GM19239 (cell line): ENCODE measurements at places on chromosomes 5 and 9.

DNA sequence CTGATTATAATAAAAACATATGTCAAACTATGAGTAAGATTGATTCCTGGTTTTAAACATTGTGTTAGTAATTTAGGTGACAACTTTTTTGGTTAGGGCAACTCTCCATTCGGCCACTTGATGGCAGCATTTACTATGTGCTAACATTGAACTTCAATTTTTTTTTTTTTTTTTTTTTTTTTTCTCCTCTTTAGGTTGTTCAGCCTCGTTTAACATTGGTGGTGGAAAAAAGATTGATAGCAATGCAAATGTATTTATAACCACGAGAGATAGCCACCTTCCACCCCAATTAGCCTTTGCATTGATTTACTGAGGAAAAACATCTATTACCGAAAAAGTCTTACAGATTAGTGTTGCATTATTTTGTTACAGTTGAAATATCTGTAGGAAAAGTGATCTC lies 159.1 kb downstream of the CSNK1G3 start:
- DNase-seq: peak; percentile 6

- DNase-seq: no peak
These were observed 38.0 kb upstream of the CCDC152 start for GRCh38 chr5:42718591-42718990.

DNA sequence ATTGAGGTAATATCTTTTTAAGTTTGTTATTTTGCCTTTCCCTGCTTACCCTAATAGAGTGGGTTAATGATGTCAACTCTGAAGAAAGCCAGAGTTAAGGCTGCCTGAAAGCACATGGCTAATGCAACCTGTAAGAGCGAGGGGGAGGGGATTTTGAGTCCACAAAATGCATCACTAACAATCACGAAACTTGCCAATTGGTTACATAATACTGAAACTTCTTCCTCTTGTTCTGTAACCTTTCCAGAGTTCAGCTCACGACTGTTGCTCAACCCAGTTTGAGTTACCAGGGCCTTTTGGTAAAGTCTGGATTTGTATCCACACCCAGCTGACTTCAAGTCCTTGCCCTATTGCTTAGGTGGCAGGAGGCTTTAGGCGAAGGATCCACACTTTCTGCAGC lies 308.8 kb downstream of the EFNA5 start:
- DNase-seq: no peak

DNA sequence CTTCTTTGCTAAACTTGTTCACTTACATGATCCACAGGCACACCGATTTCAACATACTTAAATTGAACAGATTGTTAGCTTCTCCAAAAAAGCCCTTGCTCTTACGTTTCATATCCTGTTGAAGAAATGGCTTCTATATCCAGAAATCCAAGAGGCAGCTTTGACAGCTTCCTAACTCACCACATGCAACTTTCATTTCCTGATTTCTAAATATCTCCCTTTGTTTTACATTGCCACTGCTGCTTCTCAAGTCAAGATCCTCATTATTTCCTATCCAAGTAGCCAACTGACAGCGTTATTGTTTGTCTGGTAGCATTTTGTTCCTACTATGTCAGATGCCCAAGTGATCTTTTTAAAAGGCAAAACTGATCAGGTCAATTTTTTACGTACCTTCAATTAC lies 913.2 kb upstream of the TYRP1 start:
- DNase-seq: no peak

DNA sequence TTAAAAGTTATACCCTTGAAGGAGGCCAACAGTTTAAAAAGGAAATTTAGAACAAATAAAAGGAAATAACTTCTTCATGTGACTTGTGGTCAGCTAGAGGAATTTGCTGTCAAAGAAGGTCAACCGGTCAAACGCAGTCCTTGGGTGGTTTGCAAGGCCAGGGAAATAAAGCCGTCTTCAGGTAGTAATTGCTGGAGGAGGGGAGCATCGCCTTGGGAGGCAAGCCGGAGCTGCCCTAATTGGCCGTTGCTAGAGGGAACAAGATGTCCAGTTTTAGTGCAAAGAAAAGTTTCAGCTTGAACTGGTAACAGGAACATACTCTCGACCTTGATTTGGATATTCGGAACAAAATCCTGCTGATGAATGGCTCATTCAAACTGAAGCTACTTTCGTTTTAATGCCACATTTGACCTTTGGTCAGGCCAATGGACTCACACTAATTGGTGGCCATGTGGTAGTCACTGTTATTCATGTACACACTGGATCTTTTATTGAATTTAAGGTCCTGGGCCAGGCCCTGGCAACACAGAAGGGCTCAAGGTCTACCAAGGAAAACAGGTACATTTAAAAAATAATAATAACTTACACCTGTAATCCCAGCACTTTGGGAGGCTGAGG lies 47.0 kb upstream of the MYO10 start:
- DNase-seq: no peak

GRCh38 chr9:14585730-14586473 lies 107.3 kb downstream of the ZDHHC21 start:
- DNase-seq: peak; percentile 50

- no peak for DNase-seq
These were observed 201.6 kb downstream of the SEMA6A start for GRCh38 chr5:116372931-116373597.

DNA sequence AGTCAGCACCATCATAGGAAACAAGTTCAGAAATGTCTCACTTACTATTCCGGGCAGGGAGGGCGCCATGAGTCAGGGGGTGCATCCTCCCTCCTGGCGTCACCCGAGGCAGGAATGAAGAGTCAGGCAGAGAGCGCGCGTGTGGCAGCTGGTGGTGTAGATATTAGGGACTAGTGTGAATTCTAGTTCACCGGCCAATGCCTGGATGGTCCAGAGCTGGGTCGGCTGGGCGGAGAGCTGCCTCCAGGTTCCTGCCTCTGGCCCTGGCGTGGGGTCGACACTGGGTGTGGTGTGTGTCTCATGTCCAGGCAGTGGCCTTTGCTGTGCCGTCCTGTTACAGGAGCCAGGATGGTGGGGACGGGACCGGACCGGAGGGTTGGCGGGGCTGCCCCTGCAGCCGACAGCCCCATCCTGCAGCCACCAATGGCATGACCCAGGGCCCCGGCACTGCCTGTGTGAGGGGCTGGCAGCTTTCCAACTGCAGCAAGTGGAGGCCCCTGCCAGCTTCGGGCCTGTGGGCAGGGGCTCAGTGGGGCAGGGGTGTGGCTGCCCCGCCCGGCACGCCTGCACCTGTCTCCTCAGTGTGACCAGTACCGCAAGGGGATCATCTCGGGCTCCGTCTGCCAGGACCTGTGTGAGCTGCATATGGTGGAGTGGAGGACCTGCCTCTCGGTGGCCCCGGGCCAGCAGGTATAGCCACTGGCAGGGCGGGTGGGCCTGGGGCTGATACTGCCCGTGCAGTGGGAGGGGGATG lies 9.1 kb downstream of the DIPK1B start:
- DNase-seq: no peak

GRCh38 chr5:169554251-169554650 lies 29.3 kb upstream of the SPDL1 start:
- DNase-seq: no peak

- no peak for DNase-seq
These were observed 138.6 kb downstream of the ENTREP1 start for GRCh38 chr9:69463497-69464068.

DNA sequence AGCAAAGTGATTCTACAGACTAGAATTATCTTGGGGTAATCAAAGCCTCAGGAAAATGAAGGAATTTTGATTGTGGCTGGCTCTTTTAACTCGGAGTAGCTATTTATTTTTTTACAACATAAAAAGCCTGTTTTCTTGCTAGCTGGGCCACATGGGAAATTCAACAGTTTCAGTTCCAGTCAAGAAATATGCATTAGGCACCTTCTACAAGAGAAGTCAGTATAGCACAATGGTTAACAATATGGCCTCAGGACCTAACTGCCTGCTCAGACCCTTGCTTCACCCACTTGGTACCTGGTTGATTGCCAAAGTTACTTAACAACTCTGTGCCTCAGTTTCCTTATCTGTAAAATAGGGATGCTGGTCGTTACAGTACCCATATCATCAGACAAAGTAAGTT lies 586.2 kb downstream of the ZNF608 start:
- no peak for DNase-seq

DNA sequence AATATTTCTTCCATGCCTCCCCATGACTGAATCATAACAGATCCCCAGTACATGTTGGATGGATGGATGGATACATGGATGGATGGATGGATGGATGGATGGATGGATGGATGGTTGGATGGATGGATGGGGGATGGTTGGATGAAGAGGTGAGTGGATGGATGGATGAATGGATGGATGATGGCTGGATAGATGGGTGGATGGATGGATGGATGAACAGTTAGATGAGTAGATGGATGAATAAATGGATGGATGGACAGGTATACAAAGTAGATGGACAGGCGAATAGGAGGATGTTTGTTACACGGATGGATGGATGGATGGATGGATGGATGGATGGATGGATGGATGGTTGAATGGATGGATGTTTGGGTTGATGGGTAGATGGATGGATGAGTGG lies 120.0 kb upstream of the HAND1 start:
- no peak for DNase-seq

DNA sequence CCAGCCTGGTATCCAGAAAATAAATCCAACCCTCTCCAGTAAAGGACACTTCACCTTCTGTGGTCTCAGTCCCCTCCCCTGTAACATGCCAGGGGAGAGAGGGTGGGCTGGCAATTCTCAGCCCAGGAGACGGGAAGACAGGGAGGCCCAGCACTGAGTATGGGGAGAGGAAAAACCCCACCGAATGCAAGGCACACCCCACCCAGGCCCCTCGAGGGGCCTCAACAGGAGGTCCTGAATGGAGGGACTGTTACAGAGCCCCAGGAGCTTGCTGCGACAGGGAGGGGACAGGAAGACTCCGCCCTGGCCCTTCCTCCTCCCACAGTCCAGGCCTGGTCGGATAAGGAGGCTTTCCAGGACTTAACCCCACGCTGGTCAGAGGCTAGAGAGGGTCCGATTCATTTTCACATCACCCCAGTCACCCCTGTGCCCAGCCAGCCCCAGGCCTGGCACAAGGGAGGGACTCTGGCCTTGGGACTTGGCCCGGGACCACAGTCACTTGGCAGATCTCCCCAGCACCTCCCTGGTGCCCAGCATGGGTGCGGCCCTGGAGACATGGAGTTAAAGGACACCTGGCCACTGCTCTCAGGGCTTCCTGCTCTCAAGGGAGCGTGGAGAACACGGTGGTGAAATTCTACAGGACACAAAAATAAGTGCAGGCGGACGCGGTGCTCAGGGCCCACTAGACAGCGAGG lies 44.9 kb upstream of the STXBP1 start:
- no peak for DNase-seq

DNA sequence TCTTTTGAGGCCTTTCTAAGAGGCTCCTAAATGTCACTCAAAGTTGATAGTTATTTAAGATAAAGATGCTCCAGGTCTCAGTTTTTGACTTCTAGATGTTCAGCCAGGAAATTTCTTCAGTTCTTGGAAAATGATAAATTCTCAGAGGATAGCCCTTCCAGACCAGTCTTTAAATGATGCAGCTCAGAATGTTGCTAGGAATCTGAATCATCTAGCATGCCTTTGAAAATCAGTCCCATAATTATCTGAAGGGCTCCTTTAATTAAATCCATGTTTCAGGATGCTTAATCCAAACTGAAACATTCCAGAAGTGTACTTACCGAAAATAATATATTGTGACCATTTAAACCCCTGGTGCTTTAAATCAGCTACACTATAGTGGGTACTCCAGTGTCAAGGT lies 107.5 kb upstream of the FBN2 start:
- DNase-seq: no peak

DNA sequence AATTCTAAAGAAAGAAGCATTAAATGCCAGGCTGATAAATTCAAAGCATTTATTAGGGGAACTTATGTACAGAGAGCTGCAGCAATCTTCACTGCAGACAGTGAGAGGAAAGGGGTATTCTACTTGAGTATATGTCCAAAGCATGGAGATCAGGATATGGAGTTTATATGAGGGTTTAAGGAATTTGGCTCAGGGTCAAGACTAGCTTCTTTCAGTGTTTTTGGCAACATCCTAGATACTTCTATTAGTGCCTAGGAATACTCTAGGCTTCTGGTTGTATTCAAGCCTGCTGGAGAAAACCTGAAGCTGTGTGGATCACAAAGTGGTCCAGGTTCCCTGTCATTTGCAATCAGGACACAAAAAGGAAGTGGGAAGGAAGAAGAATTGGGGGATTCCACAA lies 194.6 kb downstream of the CETN3 start:
- DNase-seq: no peak

DNA sequence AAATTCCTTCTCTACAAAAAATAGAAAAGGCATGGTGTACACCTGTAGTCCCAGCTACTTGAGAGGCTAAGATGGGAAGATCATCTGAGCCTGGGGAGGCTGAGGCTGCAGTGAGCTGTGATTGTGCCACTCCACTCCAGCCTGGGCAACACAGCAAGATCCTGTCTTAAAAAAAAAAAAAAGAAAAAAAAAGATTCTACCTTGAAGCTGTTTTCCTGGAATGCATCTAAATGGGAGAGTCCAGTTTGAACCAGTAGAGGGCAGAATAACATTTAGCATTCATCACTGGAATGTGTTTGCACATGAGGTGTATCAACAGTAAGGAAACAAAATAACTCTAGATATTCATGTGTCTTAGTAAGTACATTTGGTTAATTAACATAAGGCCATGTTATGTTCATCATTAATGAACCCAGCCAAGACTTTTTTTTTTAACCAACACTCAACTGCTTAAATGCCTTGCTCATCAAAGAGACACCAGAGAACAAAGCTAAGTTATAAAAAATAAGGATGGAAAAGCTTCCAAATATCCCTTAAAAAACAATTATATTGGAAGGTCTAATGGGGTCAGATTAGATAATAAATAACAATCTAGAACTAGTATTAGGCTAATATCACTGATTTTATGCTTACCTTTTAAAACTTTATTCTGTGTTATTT lies 16.1 kb downstream of the IFNE start:
- DNase-seq: no peak

GRCh38 chr5:4716781-4717180 lies 423.3 kb upstream of the ADAMTS16 start:
- no peak for DNase-seq

- DNase-seq: no peak
These were observed 106.6 kb upstream of the DPYSL3 start for GRCh38 chr5:147616421-147616820.

- DNase-seq: no peak
These were observed 31.4 kb upstream of the ANKRD55 start for GRCh38 chr5:56264417-56265025.

GRCh38 chr9:86508208-86508903 lies 154.1 kb upstream of the TUT7 start:
- DNase-seq: no peak

DNA sequence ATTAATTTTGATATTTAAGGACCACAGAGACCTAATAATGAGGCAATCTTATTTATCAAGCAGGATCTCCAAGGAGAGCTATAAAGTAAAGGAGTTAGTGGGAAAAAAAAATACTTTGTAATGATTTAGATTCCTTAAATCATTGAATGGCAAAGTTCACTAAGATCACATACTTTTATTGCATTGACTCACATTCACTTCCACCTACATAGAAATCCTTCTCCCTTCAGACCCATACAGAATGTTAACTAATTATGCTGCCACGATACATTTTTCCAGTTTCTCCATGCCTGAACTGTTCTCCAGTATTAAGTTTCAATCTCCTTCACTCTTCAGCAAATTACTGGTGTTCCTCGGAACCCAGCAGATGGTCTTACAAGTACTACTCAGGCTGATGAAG lies 388.7 kb downstream of the EFNA5 start:
- no peak for DNase-seq

GRCh38 chr9:33114746-33115145 lies 38.3 kb upstream of the SMU1 start:
- DNase-seq: no peak

- DNase-seq: no peak
These were observed 22.2 kb downstream of the FBXL7 start for GRCh38 chr5:15522187-15522520.
